Mucosa of gallbladder (tissue), 1 donor: ENCODE measurements at places on chromosomes 1 and 21. TPM values are rescaled to one million over a fixed set of nuclear protein-coding genes. Genes with fewer than 3 reads are reported as not detected.

DNA sequence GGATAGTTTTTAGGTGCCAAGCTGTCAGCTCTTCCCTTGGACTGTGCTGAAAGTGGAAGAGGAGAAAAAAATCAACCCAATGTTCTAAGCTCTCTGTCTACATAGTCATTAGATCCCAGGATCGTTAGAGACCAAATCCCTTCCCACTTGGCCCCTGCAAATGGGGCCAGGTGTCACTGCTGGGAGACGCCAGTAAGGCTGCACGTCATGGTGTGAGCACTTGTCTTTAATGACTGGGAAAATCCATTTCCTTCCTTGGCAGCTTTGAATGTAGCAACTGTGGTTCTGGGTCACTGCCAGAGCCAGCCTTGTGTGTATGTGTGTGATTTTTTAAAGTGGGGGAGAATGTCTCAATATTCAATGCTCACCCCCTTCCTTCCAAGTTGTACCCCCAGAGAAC, 59.9 kb downstream of the MAN1C1 start:
- DNase-seq: no peak

DNA sequence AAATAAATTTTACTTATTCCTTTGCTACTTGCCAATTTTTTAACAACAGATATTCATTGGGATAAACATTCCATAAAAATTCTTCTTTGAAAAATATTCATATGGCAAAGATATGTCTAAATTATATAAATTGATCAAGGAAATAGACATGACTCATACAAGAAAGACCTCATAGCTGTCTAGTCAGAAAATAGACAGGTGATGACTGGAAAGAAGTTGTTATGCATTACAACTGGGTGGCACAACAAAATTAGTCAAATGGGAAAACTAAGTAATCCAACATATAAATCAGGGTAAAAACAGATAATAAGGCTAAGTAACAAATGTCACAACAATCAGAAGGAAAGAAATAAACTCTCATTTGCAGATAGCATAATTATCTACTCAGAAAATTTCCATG, 92.0 kb downstream of the USH2A start:
- no peak for DNase-seq

DNA sequence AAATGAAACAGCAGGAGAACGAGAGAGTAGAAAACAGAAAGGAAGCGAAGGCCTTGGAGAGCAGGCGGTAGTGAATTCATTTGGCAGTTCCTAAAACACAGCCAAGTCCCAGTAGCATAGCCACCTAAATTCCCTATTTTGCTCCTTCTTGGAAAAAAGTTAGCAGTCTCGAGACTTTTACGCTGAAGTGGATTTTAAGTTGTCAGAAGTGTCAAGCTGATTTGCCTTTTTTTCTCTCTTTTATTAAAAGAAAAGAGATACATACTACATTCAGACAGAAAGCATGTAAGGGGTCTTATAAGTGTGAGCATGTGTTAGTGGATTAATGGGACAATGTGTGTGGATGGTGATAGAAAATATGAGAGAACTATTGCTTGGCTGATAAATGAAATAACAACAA, 19.2 kb downstream of the NFIA start:
- no peak for DNase-seq

GRCh38 chr1:84756001-84756400, 65.7 kb upstream of the SSX2IP start:
- DNase-seq: no peak

BCAS2 gene
- 31.8 TPM for total RNA-seq

DNA sequence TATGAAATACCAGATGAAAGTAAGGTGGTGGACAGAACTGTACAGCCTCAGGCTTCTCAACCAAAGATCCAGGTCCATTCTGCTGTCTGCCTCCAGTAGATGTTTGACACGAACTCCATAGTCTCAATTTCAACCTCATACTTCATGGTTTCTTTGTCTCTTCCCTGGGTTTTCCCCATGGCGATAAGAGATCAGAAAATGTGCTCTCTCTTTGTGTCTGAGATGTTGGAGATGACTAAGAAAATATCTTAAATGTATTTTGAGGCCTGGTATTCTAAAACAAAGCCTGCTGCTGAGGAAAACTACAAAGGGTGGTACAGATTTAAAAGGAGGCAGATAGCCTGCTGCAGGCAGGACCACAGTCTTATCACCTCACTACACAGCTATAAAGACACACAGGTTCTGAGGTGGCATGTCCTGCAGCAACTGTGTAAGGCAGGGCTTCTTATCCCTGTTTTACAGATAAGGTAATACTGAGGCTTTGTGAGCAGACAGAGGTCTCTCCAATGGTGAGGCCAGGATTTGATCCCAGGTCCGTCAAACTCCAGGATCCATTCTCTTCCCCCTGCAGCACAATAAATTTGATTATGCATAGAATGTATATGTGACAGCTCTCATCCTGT, 40.0 kb upstream of the CACNA1E start:
- no peak for DNase-seq

DNA sequence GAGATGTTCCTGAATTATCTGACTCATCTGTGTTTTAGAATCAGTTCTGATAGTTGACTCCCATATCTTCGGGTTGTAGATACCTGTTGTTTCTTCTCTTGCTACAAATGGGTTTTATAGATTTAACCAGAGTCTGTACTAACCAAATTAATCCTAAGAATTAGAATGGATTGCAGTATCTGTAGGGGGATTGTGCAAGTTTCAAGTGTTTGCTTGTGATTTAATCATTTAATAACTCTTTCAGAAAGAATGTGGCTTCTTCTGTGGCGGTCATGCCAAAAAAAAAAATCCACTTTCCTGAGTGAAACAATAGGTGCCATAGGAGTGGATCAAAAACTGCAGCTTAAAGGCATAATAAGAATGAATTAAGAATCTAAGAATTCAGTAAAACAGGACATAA, 9.4 kb downstream of the IPO9 start:
- no peak for DNase-seq

- DNase-seq: no peak
Measured at GRCh38 chr1:234322979-234323378, 50.3 kb upstream of the COA6 start.

DNA sequence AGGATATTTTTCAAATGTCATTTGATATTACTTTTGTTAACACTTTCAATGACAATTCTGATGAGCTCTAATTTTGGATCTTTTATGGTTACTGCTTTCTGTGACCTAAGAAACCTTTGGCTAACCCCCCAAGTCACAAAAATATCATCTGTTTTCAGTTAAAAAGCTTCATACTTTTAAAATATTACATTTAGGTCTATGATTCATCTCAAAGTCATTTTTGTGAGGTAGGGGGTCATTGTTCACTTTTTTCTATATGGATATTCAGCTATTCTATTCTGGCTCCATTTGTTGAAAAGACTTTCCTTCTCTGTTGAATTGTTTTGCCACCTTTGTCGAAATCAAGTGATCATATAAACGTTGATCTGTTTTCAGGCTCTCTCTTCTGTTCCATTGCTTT, 44.8 kb downstream of the UCHL5 start:
- DNase-seq: no peak

DNA sequence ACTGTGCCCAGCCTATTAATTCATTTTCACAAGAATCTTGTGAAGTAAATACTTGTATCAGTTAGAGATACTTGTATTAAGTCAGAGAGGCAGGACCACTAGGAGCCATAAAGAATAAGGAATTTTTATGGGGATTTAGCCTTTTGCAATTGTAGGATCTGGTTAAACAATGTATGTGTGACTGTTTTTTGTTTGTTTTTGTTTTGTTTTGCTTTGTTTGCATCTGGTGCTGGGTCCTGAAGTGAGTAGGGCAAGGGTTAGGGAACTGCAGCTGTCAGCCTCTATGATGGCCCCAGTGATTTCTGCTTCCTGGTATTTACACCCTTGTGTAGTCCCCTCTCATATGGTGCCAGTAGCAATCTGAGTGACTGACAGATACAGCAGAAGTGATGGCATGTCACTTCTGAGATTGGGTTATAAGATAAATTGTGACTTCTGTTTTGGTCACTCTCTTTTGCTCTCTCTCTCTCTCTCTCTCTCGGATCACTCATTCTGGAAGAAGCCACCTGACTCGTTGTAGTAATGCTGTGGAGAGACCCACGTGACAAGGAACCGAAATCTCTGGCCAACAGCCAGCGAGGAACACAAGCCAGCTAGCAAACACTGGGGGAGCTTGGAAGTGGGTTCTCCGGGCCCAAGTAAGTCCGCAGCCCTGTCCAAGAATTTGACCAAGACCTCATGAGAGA, 96.2 kb upstream of the MARK1 start:
- no peak for DNase-seq

DNA sequence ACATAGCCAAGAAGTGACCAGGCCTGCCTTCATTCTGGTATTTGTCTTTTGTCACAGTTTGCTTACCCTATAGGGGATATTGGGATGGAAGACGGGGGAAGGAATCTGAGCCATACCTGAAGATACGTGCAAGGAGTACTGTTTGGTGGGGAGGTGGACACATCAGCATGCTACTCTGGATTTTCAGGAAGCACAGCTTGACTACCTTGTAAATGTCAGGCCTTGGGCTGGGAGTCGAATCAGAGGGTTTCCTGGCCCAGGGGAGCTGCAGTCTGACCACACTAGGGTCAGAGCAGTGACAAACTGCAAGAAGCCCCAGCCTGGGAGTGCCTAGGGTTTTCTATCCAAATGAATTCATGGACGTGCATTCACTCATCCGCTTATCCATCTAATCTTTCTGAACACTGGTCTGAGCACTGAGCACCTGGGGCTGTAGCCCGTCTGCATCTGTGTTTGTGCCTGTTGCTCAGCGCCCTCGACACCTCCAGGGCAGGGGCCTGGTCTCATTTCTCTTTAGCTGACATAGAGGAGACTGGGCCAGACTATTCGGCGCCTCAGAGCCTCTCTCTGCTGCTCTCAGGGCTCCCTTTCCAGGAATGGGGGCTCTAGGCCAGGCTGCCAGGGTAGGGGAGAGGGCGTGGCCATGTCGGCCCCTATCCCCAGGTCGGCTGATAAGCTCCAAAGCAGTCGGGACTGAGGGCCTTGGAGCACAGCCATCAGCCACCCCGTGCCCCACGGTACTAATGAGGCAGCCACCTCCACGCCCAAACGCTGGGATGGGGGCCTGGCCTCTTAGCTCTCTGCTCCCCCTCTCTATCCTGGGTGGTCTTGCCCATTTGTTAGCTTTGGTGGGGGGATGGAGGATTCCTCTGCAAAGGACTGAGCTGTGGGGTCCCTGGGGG, 47.0 kb upstream of the SLC2A1 start:
- no peak for DNase-seq

- DNase-seq: no peak
Measured at GRCh38 chr1:241749945-241750695, 97.9 kb upstream of the EXO1 start.

OPTC gene
- total RNA-seq: not detected

DNA sequence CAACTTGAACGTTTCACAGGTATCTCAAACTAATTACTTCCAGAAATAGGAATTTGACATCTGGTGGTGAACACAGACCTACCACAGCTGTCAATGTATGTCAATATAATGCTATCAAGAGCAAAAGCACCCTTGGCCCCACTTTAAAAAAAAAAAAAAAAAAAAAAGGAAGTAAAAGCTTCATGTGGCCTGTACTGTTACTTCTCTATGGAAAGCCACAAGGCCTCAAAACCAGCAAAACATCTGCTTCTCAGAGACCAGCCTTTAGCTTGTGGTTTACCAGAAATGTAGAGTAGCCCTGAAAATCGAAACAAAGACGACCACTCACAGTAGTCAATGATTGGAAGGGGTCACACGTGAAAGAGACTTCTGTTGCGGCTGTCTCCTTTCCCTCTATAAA, 109.6 kb downstream of the SLC45A1 start:
- no peak for DNase-seq

GRCh38 chr1:4366091-4366490, 288.3 kb upstream of the AJAP1 start:
- DNase-seq: no peak

TSPEAR gene
- total RNA-seq: 0.06 TPM

AGO4 gene
- total RNA-seq: 19.3 TPM

- DNase-seq: no peak
Measured at GRCh38 chr1:36367798-36368197, 17.9 kb downstream of the STK40 start.

OLFML3 gene
- total RNA-seq: 74.8 TPM

DNA sequence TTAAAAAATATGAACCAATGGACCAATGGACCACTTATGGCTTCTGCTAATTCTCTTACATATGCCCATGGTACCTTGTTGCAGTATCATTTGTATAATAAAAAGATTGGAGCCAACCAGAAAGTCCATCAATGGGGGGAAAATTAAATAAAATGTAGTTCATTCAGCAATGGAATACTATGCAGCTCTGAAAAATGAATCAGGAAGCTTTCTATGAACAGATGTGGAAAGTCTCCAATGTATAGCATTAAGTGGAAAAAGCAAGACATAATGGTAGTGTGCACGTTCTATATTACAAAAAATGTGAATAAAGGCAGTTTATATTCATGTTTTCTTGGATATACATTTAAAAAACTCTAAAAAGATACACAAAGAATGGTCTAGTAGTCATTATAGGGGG, 101.3 kb downstream of the KCNJ15 start:
- no peak for DNase-seq

DNA sequence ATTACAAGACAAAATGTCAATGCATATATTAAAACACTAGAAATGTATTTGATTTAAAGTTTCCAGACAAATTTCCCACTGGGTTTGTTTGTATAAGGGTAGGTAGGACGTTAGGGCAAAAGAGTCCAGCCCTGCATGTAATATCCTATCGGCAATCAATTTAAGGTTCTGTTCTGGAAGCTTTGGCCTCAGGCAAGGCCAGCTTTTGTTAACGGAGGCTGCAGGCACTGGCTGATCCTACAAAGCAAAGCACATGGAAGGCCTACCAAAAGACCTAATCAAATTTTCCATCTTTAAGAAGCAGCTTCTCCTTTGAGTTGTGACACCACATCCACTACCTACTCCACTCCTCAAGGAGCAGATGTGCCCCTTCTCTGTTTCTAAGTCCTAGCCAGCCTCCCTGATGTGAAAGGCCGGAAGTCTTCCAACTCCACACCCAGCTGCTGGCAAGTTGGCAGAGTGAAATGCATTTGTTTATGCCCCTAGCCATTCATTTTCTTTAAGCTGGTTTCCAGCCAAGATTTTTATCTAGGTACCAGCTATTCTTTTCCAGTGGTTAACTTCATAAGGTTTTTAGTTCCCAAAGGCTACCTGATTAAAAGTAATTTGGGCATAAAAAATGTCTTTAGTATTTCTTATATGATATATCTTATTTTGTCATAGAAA, 452.6 kb downstream of the PTBP2 start:
- no peak for DNase-seq

SDC3 gene
- 128 TPM for total RNA-seq

GRCh38 chr1:27883536-27883935, 11.2 kb downstream of the THEMIS2 start:
- DNase-seq: no peak

SPAG17 gene
- 2.7 TPM for total RNA-seq

LRRC53 gene
- not detected for total RNA-seq

VCAM1 gene
- total RNA-seq: 9.7 TPM

KRTAP12-2 gene
- not detected for total RNA-seq

TACSTD2 gene
- 19.2 TPM for total RNA-seq

OR2L5 gene
- not detected for total RNA-seq

KRTAP13-2 gene
- not detected for total RNA-seq

OR2AJ1 gene
- total RNA-seq: not detected

RGS7 gene
- 0.81 TPM for total RNA-seq

DNA sequence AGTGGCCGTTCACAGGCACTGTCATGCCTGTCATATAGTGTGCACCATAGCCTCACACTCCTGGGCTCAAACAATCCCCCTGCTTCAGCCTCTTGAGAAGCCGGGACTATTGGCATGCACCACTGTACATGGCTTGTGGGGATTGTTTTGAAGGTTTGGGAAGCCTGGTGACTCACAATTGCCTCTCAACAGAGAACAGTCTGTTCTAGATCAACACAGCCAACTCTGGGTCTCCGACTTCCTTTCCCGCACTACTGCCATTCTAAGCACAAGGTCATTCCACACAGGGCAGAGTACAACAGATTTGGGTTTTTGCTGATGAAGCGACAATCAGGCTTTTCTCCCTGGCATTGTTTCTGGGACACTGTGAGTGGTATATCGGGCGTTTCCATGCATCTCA, 15.5 kb upstream of the AHCTF1 start:
- peak; percentile 18 for DNase-seq
